ENCODE measurements at places on chromosomes 3 and 15. TPM values are rescaled to one million over a fixed set of nuclear protein-coding genes. Genes with fewer than 3 reads are reported as not detected.
A peak's percentile ranks its signal among the peaks of the same experiment; 100 is the strongest.

EXOSC7 gene
- 45.5 TPM for total RNA-seq

DCP1A gene
- total RNA-seq: 18.8 TPM

CCR4 gene
- total RNA-seq: not detected

- no peak for DNase-seq
These were observed 43.7 kb upstream of the PGPEP1L start for GRCh38 chr15:99051308-99051707.

GRCh38 chr15:51649659-51650521 is 27.3 kb upstream of the DMXL2 start:
- peak; percentile 71 for DNase-seq

GRCh38 chr15:85700767-85701166 is 94.0 kb downstream of the KLHL25 start:
- DNase-seq: no peak
